ENCODE measurements at places on chromosomes 12 and 14.

DNA sequence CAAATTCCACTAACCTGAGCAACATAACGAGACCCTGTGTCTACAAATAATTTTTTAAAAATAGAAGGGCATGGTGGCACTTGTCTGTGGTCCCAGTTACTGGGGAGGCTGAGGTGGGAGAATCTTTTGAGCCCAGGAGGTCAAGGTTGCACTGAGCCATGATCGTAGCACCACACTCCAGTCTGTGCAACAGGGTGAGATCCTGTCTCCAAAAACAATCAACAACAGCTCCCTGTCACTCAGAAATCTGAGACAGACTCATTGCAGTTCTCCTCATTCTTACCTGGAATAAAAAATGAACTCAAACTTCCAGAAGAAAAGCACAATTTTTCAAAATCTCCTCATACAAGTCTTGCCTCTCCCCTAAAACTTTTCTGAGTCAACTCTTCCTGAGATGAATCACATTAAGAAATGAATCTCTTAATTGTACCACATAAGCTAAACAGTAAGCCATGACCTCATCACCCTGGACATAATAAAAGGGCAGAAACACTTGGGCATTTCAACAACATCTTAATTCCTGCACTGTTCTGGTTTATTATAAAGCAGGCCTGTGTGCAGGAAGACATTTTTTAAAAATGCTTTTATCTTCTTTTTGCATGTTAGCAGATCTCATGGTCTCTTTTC is 214.3 kb upstream of the CDKN3 start:
- DNase-seq = peak; percentile 86

DNA sequence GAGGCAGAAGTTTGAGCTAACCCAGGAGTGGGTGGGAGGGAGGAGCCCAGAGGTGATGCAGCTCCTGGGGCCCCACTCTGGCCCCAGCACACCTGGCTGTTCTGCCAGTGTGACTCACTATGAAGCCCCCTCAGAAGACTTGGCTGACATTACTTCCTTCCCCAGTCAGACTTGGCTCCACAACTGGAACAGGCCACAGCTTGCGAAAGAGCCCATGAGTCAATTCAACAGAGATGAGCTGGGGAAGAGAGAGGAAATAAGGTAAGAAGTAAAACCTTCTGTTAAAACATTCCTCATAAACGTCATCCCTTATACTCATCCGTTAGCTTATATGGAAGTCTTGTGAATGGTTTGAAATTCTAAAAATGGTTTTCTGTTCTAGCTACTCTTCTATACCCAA is 245.9 kb downstream of the ADAMTS20 start:
- peak; percentile 98 for DNase-seq

GRCh38 chr12:2397356-2398045 is 344.7 kb downstream of the CACNA1C start:
- DNase-seq = no peak

DNA sequence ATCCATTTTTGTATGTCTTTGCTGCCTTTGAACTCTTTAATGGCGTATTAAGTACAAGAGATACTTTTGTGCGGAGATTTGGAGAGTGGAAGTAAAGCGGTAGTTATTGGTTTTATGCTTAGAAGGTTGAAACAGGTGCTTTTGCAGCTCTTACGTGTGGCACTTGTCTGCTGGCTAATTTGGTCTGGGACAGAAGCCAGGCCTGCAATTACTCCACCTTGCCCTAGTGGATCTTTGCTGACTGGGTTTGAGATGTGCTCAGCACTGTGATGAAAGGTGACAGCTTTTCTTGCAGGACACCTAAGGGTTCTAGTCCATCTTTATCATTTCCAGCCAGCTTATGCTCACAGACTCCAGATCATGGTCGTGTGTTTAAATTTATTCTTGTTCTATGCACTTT is 252.5 kb downstream of the RPL10L start:
- DNase-seq = no peak

DNA sequence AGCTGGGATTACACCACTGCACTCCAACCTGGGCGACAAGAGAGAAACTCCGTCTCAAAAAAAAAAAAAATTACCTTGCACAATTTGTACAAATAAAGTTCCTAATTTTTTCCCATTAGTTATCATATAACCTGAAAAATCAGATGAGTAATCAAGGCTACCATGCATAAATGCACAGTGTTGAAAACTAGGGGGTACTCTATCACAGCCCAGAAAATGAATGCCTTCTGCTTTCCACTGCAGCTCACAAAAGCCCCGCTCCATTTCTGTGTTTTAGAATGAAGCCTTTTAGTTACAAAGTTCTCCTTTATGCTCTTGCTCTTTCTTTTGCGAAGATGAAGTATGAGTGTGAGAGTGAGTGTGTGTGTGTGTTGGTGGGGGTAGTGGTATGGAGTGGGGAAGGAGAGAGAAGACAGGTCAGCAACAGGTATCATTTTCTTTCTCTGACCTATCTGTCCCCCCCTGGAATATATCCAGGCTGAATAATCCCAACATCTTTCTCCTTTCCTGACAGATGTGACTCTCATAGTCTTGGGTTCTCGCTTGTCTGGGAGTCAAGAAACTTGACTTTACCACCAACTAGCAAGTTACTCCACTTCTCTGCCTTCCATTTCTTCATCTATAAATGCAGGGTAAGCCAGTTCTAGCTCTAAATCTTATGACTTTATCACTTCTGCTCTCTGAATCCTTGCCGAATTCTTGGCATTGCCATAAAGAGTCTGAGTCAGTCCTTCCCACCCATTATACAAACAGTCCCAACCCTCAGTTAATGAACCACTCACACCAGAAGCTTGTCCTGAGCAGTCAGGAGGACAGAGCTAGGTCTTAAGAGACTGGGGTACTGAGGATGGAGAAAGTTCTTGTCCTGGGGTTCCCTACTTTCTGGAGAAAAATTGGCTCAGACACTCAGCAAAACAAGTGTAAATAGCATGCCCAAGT is 16.1 kb downstream of the BIN2 start:
- peak; percentile 69 for DNase-seq

DNA sequence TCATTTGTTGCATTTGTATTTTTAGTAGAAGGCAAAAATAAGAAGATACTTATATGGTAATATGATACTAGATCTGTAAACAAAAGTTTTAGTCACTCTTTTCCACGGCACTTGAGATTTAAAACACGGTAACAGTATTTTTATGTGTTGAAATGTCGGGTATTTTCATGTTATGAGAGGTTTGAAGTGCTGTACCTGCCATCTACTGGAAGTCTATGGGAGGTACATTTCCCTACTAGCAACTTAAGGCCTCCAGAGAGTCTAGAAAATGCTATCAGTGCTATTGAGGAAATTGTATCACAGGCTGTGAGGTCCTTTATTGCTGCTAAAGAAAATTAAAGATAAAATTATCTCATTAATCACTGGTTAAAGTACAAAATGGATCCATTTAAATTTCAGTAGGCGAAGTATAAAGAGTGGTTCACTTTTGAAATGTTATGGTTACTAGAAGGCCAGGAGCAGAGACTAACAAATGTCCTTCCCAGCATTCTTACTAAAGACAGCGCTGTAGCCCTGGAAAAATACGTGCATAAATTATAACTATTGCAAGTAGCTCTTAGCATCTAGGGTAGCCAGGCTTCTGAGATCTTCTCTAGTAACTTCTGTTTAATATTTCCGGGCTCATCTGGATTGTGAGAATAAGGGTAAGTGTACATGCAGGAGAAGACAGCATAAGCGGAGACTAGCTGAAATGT is 77.6 kb upstream of the PRKD1 start:
- peak; percentile 78 for DNase-seq

- DNase-seq = no peak
These were observed 45.2 kb downstream of the DHRS2 start for GRCh38 chr14:23681337-23681736.

- DNase-seq = peak; percentile 78
These were observed 229.8 kb upstream of the LRIG3 start for GRCh38 chr12:59149995-59150642.

DNA sequence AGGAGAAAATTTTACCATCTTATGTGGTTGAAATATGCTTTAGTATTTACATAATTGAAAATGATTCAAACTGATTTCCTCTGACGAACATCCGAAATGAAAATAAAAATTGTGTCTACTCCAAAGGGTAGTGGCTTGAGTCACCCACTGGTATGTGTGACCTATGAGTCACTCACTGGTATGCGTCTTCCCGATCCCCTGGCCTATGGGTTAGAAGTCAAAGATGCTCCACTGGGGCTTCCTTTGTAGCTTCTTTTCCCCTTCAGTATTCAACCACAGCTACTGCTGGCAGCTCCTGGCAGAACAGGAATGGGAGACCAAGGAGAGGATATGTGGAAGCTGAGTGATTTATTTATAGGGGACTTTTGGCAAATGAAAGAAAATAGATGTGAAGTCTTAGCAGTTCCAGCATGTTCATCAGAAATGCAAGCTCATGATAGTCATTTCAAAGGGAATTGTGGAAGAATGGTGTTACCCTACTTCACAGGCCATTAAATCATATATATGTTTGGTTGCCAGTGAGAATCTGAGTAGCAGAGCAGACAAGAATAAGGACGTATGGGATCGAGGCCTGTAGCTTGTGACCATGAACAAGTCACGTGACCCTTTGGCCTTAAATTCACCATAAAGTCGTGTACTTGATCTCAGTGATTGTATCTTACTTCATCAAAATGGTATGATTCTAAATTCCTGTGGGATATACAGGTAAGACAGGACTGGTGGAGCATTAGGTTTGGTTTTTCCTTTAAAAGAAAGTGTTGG is 108.3 kb downstream of the CRADD start:
- peak; percentile 99 for DNase-seq

- no peak for DNase-seq
These were observed 37.7 kb downstream of the RIN3 start for GRCh38 chr14:92551044-92551841.

GRCh38 chr12:109605016-109605415 is 31.4 kb downstream of the MVK start:
- no peak for DNase-seq

GRCh38 chr12:43453761-43454160 is 98.2 kb downstream of the ADAMTS20 start:
- no peak for DNase-seq

GRCh38 chr14:68935761-68936214 is 43.3 kb downstream of the ACTN1 start:
- DNase-seq = no peak

DNA sequence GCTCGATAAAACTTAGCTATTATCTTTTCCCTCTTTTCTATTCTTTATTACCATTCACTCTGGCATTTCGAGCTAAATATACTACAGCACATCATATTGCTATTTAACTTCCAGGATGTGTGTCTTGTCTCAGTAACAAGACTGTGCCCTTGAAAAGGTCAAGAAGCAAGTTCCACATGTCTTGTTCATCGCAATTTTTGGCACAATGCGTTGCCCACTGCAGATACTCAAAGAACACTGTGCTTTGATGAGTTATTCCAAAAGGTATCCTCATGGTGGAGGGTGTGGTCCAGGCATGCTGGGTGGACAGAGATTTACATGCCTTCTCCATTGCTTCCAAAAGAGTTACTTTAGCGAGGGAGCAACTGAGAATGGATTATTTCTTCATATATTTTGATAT is 6.6 kb downstream of the E2F7 start:
- peak; percentile 55 for DNase-seq

GRCh38 chr12:15977999-15978951 is 67.1 kb downstream of the DERA start:
- DNase-seq = peak; percentile 56

GRCh38 chr14:41604721-41605531 is 1.8 kb upstream of the LRFN5 start:
- DNase-seq = no peak

- DNase-seq = no peak
These were observed 137.1 kb upstream of the VRK1 start for GRCh38 chr14:96660123-96660522.

DNA sequence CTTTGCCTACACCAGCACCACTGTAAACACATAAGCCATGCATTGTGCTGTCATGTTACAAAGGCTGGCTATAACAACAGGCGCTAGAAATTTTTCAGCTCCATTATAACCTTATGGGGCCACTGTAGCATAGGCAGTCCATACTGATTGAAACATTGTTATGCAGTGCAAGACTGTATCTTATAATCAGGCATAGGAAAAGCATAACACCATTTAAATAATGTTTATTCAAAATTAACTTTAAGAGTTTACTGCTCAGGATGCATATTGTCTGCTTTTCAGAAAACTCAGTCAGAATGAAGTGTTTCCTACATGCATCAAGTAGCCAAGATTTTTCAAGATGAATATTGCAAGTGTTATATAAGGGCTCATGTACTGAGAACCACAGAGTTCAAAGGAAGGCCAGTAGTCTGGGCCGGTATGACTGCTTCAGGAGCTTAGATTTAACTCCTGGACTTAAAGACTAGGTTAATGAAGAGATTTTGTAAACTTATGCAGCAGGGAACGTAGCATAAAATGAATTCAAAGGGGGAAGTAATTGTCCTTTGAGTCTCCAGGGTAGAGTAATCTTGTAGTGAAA is 46.9 kb downstream of the ATXN7L3B start:
- DNase-seq = no peak

- no peak for DNase-seq
These were observed 450 bp downstream of the BLTP3B start for GRCh38 chr12:100141998-100142850.

DNA sequence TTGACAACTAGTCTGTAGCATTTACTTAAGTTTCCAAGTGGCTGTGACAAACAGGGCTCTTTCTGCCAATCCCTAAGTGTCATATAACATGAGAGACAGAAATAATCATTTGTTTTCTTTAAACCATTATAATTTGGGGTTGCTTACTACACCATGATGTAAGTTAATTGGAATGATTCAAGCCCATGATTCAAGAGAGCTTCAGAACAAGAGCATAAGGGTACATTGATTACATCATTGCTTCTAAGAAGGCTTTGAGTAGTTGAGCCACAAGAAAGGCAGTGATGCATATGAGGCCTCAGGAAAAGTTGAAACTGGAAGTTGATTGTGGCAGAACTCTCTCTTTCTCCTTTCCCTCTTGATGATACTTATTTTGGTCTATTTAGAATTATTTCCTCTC is 444.0 kb downstream of the CCER1 start:
- peak; percentile 92 for DNase-seq

GRCh38 chr12:71725011-71725410 is 29.7 kb upstream of the RAB21 start:
- no peak for DNase-seq

DNA sequence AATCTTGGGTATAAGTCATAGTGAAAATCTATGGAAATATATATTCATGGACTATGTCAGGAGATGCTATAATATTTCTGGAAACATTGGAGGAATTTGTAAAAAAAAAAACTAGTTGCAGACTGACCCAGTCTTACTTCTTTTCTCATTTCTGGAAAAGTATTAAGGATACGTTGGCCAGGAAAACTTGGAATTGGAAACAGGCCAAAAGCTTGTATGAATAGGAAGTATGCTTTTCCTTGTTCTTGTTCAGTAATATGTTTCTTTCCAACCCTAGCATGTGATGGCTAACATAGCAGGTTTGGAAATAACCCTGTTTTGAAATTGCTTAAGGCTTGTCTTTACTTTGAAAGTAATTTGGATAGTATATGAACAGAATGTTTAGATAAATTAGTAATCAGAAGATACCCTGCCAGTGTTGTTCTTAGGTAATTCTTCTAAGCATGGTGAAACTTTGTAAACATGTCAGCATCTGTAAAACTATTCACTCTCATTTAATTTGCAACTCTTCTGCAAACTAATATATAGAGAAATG is 316.2 kb downstream of the NPAS3 start:
- no peak for DNase-seq

- no peak for DNase-seq
These were observed 3.8 kb downstream of the ENDOU start for GRCh38 chr12:47721431-47721973.
